ENCODE measurements at places on chromosomes 7 and 10.

- no peak for DNase-seq
Measured at GRCh38 chr10:33071857-33072256, 113.8 kb upstream of the ITGB1 start.

GRCh38 chr10:52801947-52802346 lies 29.4 kb upstream of the MBL2 start:
- no peak for DNase-seq

GRCh38 chr10:72274213-72274729 lies 547 bp downstream of the DDIT4 start:
- no peak for DNase-seq

GRCh38 chr7:134290286-134290685 lies 26.4 kb downstream of the SLC35B4 start:
- DNase-seq, result no peak

DNA sequence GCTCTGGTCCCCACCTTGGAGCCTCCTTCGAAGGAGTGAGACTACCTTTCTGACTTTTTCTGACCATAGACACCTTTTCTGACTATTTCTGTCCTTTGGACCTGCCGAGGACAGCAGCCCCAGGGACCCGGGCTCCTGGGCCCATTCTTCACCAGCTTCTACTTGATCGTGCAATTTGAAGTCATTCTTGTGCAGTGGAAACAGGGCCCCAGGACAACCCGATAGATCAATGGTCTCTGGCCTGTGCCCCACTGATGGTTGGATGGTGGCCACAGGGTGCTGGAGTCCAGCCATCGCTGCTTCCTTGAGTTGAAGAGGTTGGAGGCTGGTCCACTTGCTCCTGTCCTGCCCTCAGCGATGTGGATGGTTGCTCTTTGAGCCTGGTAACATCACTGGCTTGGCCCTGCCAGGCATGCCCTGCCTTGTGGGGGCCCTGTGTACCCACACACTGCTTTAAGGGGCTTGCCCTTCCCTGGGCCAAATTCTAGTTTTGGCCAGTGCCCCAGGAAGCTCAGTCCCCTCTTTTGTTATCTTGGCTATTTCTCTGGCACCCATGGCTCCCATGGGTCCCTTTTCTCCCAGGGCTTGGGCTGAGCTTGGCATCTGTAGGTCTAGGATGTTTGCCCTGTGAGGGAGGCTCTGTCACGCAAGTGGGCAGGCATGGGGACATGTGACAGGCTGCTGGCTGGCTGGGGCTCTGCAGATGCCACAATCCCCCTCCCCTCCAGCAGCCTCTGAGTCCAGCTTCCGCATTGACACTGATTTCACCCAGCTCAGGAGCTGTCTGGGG lies 375.6 kb upstream of the NUPR2 start:
- no peak for DNase-seq

Measured in activated naive CD4-positive, alpha-beta T cell treated with Interleukin-2 at 50 U/mL for 16 hours (primary cell).